ENCODE measurements at places on chromosomes 3 and 15.

DNA sequence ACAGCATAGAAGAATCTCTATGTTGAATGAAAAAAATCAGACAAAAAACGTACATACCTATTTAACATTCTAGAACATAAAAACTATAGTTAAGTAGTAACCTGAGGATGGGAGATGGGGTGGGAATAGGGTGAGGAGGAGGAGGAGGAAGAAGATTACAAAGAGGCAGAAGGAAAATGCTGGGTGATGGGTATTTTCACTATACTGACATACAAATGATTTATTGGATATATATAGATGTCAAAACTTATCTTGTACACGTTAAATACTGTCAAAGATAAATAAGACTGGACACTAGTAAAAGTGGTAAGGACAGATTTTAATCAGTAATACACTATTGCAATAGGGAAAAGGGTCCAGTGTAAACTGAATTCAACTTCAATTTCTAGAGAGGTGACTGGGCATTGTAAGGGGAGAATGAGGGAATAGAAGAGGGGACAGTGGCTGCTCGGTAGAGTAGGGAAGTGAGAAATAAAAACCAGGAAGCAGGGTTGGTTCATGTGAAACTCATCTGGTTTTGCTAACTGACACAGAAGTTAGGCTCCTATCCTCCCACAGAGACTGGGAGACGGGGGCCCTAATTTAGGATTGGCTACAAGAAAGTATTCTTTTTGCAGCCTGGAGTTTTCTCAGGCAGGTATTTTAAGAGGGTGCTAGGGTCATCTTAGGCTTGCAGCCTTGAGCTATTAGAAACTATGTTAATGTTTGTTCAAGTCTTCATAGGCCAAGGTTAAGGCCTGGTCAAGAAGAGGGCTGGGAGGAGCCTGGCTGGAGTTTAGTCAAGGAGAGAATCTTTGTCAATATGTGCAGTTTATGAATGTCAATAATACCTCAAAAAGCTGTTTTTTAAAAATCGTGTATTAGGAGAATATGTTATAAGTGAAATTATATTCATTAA, 15.0 kb upstream of the C15orf61 start:
- DNase-seq, result no peak

- no peak for DNase-seq
Observed at GRCh38 chr3:170058127-170058526, 20.3 kb downstream of the GPR160 start.

- DNase-seq, result no peak
Observed at GRCh38 chr3:164486150-164486549, 592.1 kb downstream of the SI start.

DNA sequence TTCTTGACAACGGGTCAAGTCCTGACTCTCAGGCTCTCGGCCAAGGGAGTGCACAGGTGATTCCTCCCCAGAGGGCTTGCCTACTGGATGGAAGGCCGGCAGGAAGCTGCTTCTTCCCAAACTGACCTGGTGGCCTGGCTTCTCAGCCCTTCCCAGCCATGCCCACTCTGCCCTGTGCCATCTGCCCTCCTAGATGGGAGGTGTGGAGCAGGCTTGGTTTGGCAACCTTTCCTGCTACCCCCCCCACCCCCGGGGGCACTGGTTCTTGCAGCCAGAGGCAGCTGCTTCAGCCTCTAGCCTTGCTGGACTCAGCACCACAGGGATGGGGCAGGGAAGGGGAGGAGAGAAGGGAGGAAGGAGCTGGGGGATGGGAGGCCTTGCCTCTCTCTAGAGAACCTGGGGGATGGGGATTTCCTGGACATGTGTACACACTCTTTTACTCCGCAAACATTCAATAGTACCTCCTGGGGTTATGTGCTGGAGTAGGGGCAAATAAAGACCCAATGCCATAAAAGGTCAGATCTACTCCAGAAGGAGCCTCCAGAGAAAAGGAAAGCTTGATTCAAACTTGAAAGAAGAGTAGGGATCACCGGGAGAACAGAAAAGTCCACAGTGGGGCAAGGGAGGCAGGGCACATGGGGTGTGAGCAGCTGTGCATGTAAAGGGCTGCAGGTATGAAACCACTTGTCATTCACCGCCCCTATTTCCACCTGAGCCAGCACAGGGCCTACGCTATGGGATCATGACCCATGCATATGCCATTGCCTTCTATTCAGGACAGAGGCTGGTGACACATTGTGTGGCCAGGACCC, 4.2 kb upstream of the DAPK2 start:
- DNase-seq, result no peak

DNA sequence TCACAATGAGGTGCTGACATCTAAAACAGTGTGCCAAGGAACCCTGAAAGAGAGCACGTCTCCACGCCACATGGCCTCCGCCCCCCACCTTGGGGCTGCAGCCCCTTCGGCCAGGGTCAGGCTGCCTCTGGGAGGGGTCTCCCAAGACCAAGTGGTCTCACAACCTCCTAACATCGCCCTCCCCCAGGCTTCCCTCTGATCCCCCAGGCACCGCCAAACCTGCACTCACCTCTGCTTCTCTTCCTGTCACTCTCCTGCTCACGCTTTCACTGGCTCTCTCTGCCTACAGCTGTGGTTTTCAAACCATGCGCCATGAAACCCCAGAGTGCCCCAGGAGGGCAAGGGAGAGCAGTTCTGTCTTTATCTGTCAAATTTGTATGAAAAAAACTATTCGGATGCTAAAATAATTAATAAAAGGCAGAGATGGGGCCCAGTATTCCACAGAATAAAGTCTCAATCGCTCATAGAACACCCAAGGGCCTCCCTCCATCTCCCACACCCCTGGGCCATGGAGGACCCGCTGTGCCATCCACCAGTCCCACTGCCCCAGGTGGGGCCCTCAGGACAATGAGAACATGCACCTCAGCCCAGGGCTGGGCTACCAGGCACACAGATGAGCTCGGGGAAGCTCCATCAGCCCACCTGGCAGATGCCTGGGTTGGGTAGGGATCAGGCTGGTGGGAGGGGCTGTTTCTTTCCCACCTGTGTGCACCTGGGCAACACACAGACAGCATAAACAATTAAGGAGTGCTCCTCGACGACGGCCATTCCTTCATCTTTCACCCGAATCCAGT, 21.5 kb downstream of the CYFIP1 start:
- DNase-seq, result no peak

- peak; percentile 71 for DNase-seq
Observed at GRCh38 chr15:53197426-53197839, 407.3 kb upstream of the ONECUT1 start.

DNA sequence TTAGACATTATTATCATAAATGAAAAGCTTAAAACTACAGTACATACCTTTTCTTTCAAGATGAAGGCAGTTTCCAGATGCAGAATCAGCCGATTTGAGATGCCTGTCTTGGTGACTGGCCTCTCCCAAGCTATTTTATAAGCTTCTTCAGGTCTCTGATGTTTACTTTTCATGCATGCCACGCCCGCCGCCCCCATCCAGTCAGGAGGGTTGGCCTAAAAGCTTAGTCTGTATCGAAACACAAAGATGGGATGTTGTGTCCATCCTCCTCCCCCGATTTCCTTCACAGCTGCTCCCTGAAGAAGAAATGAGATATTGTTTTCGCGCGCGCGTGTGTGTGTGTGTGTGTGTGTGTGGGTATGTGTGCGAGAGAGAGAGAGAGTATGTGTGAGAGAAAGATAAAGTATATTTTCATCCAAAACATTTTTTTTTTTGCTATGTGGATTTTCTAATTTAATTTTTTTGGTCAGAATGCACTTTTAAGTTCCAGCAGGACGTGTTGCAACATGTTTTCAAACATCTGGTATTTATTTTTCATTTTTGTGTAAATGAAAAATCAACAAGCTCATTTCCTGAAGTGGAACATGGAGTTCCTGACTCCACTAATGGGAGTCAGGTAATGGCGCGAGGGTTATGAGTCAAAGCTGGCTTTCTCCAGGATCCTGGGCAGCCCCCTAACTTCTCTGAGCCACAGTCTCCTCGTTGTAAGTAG, at the start of gene APOD:
APOD (minus strand) TSS at position 110 of the 712 bp plus-strand sequence. CDS start 4,479 bp downstream, outside the sequence.
- no peak for DNase-seq
